ENCODE measurements at places on chromosomes 16 and 17.

DNA sequence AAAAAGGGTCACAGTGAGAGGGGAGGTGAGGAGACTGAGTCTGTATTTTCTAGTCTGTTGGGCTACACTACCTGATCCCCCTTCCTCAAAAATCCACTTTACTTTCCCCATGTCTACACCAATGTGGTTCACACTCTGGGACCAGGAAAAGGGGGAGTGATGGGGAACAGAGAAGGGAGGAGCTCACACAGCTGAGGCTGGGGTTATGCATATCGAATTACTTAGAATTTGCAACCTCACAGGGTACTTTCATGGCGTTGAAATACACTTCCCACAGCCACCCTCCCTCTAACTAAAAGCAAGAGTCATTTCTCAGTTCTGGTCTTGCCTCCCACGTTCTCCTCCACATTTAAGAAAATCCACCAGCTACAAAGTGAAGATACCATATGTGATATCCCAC, 14.1 kb downstream of the MAPT start:
- DNase-seq: no peak

- no peak for DNase-seq
Measured at GRCh38 chr17:62702746-62703260, 75.3 kb downstream of the MRC2 start.

DNA sequence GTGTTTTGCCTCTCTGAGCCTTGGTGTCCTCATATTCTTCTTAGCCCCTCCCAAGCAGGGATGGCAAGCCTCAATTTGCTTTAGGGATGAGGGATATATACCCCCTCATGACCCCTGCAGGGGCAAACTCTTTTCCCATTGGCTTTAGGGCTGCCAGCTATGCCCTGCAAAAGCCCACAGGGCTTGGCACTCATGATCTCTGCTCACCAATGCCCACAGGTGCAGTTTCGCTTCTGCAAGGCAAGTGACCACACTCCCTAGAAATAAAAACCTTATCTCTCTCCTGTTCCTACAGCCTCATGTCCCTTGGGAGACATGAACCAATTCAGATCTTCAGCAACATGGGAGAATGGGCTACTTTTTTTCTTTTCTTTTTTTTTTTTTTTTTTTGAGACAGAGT, 8.8 kb downstream of the BEAN1 start:
- DNase-seq: no peak

GRCh38 chr17:56636265-56636664, 42.8 kb downstream of the NOG start:
- DNase-seq: no peak

GRCh38 chr16:81836279-81837054, 57.4 kb downstream of the PLCG2 start:
- no peak for DNase-seq

GRCh38 chr16:3017794-3018506, at the start of gene CLDN6:
Gene CLDN6, minus strand, starts transcription at chr16:3018183. Its CDS starts 2,162 bp downstream, at chr16:3016021.
- no peak for DNase-seq

GRCh38 chr17:73281928-73282327, 20.2 kb upstream of the CPSF4L start:
- DNase-seq: no peak

DNA sequence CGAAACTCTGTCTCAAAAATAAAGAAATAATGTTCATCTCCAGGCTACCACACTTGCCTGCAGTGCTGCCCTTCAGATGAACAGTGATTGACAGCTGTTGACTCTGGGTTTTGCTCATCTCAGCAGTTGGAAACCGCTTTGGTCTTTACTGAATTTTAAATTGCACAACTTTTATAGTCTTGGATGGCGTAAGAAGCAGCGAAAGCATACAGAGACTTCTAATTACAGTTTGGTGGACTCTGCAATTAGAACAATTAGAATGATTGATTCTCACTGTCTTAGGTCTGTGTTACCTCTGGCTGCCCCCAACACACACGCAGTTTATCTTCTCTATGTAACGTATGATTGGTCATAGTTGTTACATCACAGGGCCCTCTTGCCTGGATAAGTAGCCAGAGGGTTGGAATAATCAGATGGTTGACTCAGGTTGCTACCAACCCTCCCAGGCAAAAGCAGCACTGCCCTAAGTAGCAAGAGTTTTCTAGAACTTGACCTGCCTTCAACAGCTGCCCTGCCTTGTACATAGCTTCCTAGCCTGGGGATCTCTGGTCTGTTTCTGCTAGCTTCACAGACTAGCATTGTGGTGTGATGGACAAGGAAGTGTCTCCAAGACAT, 1.9 kb upstream of the NAT9 start:
- no peak for DNase-seq

- no peak for DNase-seq
Measured at GRCh38 chr17:49515196-49515770, 20.2 kb downstream of the NGFR start.

GRCh38 chr16:55469821-55470532, 9.0 kb upstream of the MMP2 start:
- no peak for DNase-seq

GRCh38 chr16:18984435-18985005, 786 bp downstream of the TMC7 start:
- DNase-seq: no peak

- peak; percentile 73 for DNase-seq
Measured at GRCh38 chr17:30970831-30971567, at the start of gene RNF135. Gene RNF135, plus strand, starts transcription at chr17:30971039. Its CDS starts 35 bp downstream, at chr17:30971074.

- DNase-seq: no peak
Measured at GRCh38 chr17:51060396-51060795, 60.3 kb downstream of the SPAG9 start.

GRCh38 chr16:27721531-27722181, 171.7 kb downstream of the KATNIP start:
- DNase-seq: no peak

DNA sequence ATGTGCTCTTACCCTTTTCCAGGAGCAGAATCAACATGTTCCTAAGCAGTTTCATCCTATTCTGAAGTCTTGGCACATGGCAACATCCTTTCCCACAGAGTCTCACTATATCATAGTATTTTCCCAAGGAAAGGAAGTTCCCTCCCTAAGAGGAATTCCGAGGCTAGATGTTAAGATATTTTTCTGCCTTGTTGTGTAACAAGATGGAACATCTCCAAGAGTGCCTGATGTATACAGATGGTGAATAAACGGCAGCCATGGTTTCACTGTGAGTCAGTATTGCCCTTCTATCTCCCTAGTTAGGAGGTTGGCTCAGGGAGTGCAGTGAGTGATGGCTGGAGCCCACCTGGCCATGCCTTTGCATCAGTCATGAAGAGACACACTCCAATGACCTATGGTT, 48.2 kb downstream of the SPACA3 start:
- DNase-seq: no peak

DNA sequence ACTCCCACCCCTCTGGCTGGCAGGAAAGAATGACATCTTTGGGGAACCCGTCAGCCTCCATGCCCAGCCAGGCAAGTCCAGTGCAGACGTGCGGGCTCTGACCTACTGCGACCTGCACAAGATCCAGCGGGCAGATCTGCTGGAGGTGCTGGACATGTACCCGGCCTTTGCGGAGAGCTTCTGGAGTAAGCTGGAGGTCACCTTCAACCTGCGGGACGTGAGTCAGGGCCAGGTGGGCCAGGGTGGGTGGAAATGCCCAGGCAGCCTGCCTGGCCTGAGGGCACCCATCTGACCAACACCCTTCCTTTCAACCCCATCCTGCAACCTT, 8.1 kb upstream of the DCAF7 start:
- no peak for DNase-seq

DNA sequence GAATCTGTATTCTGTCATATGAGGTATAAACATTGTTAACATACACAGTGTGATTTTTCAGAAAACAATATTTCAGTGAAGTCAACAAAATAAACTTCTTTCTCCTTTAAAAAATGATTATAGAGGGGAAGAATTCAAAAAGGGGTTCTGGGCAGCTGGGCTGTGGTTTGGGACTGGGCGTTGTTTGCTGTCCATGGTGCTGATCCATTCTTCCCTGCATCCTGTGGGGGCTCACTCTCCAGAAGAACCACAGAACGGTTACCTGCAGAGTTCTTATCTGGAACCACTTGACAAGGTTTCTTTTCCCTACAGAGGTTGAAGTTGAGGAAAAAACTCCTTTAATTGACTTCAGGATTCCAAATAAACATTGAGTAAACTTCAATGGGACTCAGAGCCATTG, 1091.0 kb downstream of the CDH8 start:
- DNase-seq: no peak

GRCh38 chr17:27236717-27237315, 57.1 kb upstream of the WSB1 start:
- peak; percentile 79 for DNase-seq

GRCh38 chr16:2924901-2925755, 13.4 kb downstream of the FLYWCH1 start:
- no peak for DNase-seq

GRCh38 chr16:48053418-48053745, 102.4 kb downstream of the ABCC12 start:
- DNase-seq: no peak

DNA sequence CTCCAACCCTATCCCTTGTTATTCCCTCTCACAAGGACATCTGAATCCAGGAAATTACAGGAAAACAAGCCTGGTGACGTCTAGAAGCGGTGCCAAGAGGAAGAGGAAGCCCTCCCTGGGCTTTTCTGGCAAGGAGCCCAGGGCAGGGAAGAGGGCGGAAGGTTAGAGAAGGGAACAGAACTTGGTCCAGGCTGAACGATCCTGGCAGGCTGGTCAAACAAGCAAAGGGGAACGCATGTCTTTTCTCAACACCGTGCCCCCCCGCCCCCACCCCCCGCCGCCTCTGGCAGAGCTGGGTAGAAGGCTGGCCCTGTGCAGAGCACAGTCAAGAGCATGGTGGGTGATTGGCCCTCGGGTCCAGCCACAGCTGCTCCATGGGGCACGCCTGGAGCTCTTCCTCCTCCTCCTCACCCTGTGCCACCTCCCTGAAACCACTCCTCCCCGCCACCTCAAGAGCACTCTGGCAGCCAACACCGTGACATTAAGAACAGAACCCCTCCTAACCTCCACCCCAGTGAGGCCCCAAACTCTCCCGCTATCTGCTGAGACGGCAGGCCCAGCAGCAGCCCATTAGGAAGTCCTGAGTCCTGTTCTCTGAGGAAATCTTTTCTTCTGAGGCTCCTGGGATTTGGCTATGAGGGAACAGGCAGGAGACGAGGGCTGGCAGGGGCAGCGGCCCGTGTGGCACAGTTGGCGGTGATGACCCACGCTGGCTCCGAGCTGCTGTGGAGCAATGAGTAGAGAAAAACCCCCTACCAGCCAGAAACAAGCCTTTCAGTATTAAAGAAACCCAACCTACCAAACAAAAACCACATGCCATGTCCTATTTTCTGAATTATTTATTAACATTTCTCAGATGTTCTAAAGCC, 7.3 kb downstream of the C16orf86 start:
- no peak for DNase-seq

DNA sequence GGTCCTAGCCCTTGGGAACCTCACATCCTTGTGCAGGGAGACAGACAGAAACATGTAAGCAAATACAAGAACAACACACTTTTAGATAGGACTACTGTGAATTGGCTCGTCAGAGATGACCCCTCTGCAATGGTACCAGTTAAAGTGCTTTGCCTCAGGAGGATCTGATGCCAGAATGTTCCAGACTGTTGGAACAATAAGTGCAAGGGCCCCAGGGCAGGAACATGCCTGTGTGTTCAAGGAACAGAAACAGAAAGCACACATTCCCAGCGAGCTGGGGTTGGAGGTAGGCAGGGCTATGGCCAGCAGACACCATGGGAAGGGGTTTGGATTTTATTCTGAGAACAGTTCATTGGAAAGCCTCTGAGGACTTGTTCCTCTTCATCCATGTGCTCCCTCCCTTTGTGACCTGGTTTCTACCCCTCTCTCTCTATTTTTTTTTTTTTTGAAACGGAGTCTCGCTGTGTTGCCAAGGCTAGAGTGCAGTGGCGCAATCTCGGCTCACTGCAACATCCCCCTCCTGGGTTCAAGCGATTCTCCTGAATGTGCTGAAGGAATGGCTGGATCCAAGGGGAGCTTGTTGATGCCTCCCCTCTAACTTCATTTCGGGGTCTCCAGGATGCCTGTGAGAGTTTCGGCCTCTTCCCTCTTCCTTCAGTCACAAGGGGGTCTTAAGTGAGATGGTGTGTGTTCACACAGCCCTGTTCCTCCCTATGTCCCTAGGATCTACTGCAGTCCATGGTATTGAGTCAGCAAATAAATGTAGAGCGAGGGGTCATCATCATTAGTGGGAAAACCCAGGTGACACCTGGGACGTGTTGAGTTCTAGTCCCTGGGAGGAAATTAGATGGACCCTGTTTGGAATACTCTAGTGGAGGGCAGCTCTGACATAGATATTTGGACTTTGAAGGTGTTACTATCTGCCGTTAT, 6.4 kb downstream of the STAT5A start:
- no peak for DNase-seq

DNA sequence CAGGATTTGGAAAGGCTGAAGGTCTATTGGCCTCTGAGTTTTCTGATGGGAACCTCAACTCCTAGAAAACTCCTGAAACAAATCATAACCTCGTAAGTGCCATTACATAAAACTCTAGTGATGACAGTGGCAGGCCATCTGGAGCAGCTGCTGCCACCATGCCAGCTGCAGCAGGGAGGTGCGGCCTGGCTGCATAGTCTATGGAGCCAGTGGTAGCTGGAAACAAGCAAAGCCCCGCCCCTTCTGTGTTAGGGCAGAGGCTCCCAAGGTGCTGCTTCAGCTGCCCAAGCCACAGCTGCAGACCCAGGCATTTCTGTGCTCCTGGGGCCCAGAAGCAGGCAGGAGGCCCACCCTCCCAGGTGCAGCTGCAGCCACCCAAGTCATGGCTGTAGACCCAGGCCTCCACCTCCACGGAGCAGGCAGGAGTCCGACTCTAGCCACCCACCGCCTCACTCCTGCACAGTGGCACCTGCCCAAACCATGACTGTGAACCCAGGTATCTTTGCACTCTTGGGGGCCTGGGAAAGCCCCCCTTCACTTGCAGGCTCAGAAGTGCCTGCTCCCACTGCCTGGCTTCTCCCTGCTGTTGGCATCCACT, 254.1 kb upstream of the KCNJ16 start:
- DNase-seq: no peak

- no peak for DNase-seq
Measured at GRCh38 chr17:17502741-17503565, 6.8 kb upstream of the RASD1 start.

- DNase-seq: no peak
Measured at GRCh38 chr17:41695134-41695661, 6.5 kb downstream of the EIF1 start.

DNA sequence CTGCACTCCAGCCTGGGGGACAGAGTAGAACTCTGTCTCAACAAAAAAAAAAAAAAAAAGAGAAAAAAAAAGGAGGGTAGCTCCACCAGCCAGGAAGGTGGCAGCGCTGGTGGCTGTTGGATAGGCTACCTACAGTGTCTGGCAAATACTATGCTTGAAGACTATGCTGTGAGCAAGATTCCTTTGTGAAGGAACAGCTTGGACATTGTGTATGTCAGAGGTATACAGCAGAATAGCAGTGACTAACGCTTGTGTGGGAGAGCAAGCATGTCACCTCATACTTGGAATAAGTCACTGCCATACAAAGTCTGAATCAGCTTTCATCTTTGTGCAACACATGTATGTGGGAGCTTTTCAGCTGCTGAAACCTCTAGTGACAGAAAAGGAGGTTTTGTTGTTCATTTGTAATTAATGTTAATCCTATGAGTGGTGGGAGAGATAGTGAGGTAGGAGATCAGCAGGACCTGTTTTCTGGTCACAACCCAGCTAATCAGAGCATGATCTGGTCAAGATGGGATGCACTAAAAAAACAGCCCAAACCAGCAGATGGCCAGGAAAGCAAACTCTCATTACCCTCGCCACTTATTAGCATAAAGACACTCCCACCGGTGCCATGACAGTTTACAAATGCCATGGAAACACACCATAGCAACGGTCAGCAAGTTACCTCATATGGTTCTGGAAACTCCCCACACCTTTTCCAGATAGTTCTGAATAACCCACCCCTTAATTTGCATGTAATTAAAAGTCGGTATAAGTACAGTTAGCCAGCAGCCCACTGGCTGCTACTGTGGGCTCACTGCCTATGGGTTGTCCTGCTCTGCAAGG, 6.8 kb upstream of the ITGAD start:
- DNase-seq: no peak

Measured in activated CD4-positive, CD25-positive, alpha-beta regulatory T cell treated with anti-CD3 and anti-CD28 coated beads, Interleukin-2, amount 50 U/mL, for 72 hours (primary cell).